ENCODE measurements at places on chromosomes 5 and 9. TPM values are rescaled to one million over a fixed set of nuclear protein-coding genes. Genes with fewer than 3 reads are reported as not detected.
A peak's percentile ranks its signal among the peaks of the same experiment; 100 is the strongest.

- peak; percentile 11 for DNase-seq
Measured at GRCh38 chr9:131611586-131612315, 66.4 kb downstream of the PRRT1B start.

DNA sequence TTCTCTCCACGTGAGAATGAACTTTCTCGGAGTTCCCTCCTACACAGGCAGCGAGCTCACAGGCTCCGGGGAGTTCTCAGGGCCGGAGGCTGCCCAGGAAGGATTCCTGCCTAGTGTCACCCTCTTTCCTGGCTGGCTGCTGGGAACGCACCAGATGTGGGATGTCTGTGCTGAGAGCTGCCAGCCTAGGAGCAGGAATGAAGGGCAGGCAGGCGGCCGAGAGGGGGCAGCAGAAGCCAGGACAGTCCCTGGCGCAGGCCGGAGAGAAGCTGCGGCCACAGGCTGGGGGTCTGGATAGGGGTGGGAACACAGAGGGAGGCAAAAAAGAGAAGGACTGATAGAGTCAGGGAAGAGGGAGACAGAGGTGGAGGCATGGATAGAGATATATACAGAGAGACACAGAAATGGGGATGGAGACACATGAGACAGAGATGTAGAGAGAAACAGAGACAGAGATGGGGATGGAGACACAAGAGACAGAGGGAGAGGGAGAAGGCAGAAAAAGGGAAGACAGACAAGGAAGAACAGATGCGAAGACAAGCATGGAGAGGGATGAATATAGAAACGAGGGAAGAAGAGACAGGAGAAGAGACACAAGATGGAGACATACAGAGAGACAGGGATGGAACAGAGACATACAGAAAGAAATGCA, 25.3 kb upstream of the ENHO start:
- peak; percentile 80 for DNase-seq

Gene FNBP1
- total RNA-seq, result 16.0 TPM

- no peak for DNase-seq
Measured at GRCh38 chr9:131226226-131226625, 50.1 kb downstream of the FAM78A start.

DNA sequence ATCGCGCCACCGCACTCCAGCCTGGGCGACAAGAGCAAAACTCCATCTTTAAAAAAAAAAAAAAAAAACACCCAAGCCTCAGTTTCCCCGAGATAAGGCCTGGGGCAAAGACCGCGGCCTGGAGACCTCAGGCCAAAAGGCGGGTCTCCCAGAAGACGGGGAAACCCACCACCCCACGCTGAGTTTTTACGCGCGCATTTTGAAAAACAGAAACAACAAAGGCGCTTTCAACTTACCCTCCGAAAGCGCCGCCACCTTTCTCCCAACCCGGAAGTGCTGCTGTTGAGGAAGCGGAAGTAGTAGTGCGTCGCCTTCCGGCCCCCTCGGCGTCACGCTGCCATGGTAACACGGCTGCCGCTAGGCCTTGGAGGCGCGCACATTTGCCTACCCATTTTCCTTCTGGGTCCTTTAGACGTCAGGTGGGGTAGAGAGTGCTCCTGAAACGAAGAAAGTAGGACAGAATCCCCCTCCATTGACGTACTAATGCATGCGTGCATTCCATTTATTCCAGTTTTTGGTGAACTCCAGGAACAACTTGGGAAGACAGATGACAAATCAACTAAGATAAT, at the start of gene TTF1:
TSS of gene TTF1 (minus strand) at position 287 of the 569 bp plus-strand sequence. CDS start 4,019 bp downstream, outside the sequence.
- DNase-seq, result peak; percentile 92

GRCh38 chr9:28925157-28925556, 1351.9 kb upstream of the C9orf72 start:
- DNase-seq, result no peak

DNA sequence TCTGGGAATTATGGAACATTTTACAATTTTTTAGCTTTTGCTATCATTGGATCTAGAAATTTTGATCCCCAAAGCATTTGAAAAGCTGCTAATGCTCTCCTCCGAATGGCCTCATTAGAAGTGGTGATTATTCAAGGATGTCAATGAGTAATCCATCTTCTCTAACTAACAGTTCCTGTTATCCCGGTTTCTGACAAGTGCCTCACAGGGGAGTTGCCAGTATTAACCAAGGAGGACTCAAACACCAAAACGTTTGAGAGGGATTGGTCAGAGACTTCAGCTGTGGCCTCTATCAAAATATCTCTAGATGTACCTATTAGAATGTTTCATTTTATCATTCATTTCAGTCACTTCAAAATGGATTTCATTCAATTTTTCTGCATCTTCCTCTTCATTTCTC, 208.3 kb upstream of the ITGA1 start:
- DNase-seq, result no peak

DNA sequence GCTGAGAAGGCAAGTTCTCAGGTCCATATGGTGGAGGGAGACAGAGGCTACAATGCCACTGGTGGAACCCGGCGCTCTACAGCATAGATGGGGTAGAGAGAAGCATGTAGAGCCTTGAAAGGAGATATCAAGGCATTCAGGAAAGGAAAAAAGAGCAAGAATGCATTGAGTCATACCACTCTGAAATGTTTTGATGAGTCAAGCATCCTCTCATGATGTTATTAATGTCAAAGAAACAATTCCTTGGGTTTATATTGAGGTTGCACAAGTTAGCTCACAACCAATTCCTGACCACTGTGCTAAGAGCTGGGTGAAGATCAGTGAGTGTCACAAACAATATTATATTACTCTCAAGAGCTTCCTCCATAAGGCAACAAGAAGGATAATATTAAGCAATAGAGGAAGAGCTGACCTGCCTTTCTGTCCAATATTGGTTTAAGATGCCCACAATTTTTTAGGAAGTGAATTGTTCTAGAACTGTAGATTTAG, 178.0 kb downstream of the RFK start:
- no peak for DNase-seq

Gene IL13
- total RNA-seq, result not detected

DNA sequence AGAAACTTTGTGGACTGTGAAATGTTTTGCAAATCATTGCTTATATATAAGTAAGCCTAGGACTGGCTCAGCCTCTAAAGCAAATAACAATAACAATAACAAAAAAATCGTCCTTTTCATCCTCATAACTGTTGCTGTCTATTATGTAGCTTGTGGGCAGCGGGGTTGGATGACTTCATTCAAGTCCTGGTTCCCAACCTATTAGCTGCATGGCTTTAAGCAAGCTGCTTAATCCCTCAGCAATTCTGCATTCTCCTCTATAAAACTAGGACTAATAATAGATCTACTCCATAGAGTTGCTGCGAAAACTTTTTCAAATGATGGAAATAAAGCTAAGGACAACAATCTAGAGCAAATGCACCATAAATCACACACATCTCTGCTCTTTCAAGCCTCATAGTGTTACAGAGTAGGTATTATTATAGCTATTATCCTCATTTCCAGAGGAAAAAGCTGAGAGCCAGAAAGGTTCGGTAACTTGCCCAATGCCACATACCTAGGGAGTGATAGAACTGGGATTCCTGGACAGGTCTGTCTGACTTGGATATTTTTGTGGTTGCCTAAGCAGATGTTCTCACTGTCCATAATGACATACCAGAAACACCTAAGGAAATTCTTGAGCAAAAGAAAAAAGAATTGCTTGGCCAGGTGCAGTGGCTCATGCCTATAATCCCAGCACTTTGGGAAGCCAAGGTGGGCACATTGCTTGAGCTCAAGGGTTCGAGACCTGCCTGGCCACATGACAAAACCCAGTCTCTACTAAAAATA, 98.8 kb upstream of the ADRA1B start:
- DNase-seq, result no peak

DNA sequence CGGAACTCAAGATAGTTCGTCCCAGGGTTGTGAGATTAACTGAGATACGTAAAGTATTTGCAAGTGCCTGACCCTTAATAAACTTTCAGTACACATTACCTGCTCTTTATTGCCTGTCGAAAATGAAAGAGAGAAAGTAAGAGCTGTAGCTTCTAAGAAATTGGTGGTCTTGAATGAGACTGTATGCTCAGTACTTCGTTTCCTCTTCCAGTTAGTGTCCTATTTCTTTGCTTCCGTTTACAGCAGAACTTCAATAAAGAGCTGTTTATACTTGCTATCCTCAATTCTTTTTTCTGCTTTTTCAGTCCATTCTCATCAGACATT, 534 bp downstream of the SRFBP1 start:
- no peak for DNase-seq

GRCh38 chr5:31574772-31575171, 42.7 kb downstream of the C5orf22 start:
- DNase-seq, result no peak

GRCh38 chr9:135448663-135449100, 30.9 kb upstream of the PPP1R26 start:
- DNase-seq, result no peak

GRCh38 chr5:112762113-112762810, 24.6 kb downstream of the APC start:
- DNase-seq, result no peak

Data from right lobe of liver (tissue), 6 donors.